Right forelimb (tissue), 1 donor: ENCODE measurements at places on chromosomes 4 and X.
A peak's percentile ranks its signal among the peaks of the same experiment; 100 is the strongest.

- DNase-seq = no peak
Measured at GRCh38 chrX:22974616-22975015, 25.1 kb upstream of the DDX53 start.

DNA sequence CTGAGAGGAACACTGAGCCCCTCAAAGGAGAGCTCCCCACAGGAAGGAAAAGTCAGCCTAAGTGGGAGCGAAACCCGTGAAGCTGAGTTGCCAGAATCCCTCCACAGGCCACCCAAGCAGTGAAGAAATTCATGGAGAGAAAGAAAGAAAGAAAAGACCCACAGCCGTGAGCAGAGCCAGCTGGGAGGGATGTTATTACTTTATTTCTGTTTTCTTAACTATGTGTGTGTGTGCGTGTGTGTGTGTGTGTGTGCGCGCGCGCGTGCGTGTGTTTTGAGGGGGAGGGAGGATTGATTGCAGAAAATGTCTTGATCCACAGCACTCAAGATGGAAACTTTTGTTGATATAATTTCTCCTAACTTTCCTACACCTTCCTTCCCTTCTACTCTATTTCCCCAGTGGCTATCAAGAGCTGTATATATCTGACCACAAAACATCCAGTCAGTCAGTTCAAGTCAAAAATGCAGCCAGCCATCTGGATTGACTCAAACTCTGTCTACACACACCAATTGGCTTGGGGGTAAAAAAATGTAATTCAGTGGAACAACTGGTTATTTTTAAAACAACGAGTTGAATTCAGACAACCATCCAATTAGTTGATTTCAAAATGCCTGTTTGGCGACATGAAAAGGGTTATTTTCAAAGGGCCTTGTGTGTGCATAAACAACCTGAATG is 13.8 kb upstream of the GPC3 start:
- DNase-seq = peak; percentile 66

DNA sequence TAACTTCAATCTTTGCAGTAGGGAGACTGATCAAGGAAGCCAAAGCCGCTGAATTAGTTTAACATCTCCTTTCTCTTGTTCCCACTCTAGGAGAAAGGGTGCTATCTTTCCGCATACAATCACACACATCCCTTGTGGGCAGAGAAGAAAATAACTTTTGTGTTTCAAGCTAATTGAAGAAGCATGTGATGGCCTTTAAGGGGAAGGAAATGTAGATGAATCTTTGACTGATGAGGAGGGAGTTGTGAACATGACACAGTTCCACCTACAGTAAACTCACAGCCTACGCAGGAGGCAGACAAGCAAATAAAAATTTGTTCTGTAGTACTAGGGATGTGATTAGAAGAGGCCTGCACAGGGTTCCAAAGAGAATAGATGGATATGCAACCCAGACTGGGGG is 14.7 kb upstream of the SPATA4 start:
- no peak for DNase-seq

GRCh38 chrX:9707306-9708033 is 58.2 kb downstream of the GPR143 start:
- DNase-seq = no peak
